ENCODE measurements at places on chromosomes 7 and 10.

- DNase-seq = no peak
These were observed 996.4 kb upstream of the AUTS2 start for GRCh38 chr7:68601826-68602225.

- no peak for DNase-seq
These were observed at the start of gene GIMAP7 for GRCh38 chr7:150514748-150515222. TSS of gene GIMAP7 (plus strand) at chr7:150514872. CDS start at chr7:150519975, 5,103 bp downstream.

DNA sequence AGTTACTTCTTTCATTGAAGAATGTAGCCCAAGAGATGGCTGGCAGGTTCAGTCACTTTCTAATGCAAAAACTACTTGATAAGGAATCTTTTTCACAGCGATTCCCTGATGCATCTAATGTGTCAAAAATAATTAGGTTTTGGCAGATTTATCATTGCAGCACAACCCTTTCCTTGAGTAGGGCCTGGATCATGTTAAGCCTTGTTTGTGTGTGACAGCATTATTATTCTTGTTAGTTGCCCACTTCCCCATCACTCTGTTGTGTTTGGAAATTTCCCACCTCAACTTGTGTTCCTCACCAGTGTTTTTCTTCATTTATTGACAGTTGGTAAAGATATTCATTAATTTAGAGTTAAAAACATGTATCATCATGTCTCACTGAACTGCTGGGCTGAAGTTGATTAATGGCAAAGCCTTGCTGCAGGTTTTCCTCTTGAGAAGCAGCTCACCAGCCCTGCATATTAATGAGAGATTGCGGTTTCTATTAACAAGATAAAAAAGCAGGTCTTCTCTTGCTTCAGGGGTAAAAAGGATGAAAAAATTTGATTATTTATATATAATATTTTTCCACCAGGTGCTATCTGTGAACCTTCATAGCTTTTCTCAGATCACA lies 233.3 kb upstream of the MDFIC start:
- DNase-seq = no peak

GRCh38 chr7:27202018-27202861 lies 2.3 kb upstream of the HOXA13 start:
- DNase-seq = no peak

- no peak for DNase-seq
These were observed 66.6 kb downstream of the PCLO start for GRCh38 chr7:83096065-83096580.

Measured in foreskin fibroblast (primary cell).